NB4 (cell line): ENCODE measurements at places on chromosomes 5 and 9.
A peak's percentile ranks its signal among the peaks of the same experiment; 100 is the strongest.

GRCh38 chr5:43309637-43310036 lies 3.6 kb downstream of the HMGCS1 start:
- no peak for DNase-seq

GRCh38 chr5:50958852-50959457 lies 292.5 kb downstream of the PARP8 start:
- DNase-seq: peak; percentile 40

DNA sequence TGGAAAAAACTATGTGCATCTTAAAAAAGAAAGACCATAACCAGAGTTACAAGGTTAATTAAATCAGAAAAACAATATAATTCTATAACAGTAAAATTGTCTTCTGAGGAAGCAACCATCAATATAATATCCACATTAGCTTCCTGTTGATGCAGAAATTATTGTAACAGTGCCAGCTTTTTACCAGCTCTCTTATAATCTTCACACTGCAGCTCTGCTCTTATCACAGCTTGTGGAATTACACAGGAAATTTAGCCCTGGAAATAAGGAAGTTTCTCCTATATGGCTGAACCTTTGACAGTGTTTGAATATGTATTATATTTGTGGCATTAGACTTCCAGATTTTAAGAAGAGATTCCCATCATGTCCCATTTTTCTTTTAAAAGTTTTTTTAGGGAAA lies 49.1 kb upstream of the TEK start:
- DNase-seq: no peak

DNA sequence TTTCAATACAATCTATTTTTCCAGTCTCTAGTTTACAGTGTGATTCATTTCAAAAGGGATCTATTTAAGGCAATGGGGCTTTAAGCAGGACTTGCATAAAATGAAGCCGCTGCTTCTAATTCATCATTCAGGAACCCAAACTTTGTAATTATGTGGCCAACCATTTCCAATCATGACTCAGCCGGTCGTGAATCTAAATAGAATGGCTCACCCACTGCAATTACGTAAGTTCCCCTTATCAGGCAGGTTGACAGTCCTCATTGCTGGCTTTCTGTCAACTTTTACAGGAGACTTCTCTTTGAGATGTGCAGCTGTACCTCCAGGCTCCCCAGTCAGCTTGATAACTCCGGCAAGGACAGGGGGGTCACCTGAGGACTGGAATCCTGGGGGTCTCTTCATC lies 152.8 kb upstream of the DAP start:
- DNase-seq: peak; percentile 95

- no peak for DNase-seq
These were observed 931.5 kb upstream of the NUDT12 start for GRCh38 chr5:104494083-104494482.

- no peak for DNase-seq
These were observed 22.3 kb downstream of the TCF7 start for GRCh38 chr5:134136771-134137170.

DNA sequence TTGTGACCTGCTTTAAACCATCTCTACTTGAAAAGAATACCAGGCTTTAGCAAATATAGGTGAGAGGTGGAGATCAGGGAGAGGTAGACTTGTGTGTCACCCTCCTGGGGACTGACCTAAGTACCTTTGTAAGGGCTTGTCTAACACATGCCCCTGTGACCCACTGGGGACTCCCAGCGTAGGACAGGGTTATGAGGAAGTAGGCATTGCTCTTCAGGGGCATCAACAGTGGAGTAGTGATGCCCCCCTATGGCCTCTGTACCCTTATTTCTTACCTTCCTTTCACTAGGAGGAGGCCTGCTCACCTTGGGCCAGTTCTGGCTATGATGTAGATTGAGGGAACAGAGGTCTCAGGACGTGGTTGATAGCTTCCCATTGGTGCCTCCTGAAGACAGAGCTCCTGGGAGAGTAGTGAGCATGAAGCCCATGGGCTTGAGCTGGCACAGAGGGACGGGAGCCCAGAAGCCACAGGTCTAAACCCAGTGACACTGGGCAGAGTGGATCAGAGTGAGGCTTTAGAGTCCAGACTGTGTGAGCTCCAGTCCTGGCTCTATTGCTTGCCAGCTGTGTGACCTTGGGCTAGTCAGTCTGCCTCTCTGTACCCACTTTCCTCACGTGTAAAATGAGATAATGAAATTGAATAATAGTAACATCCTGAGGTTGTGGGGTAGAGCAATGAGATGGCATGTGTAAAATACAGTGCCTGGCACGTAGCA lies 191.7 kb downstream of the AOPEP start:
- DNase-seq: peak; percentile 28

DNA sequence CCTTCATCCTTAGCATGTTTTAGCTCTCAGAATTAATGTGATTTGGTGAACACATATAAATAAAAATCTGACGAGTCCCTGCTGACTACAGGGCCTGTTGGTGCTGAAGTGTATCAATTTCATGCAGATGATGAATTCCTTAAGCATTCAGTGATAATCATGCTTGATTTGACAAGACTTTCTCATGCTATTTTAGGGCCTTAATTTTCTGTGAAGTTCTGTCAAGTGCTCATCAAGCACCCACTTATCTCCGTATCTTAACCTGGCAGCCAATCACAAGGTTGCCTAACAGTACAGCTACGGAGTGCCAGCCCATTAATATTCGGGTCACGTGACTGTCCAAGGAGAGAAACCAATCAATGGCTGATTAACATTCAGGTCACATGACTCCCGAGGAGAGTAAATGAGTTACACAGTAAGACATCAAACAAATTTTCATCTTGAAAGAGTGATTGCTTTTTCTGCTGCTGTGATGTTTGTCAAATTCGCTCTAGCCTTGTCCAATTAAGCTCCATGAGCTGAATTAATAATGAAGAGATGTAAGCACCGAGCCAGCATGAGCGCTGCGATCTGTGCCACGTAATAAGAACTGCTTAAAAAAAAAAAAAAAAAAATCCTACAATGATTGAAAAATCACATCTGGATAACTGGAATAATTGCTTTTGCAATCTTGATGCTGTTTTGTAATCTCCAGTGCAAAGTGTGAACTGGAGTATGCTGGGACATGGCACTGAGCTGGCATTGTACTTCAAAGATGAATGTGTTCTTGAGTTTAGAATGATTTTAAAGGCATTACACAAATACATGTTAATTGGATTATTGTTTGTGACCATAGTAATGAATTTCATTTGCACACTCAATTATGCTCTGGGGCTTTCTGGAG lies 104.3 kb upstream of the SPATA31D4 start:
- DNase-seq: no peak

- peak; percentile 30 for DNase-seq
These were observed 140.5 kb upstream of the PITX1 start for GRCh38 chr5:135174315-135175096.
